Effector memory CD4-positive, alpha-beta T cell (primary cell): ENCODE measurements at places on chromosomes 5 and 9.

DNA sequence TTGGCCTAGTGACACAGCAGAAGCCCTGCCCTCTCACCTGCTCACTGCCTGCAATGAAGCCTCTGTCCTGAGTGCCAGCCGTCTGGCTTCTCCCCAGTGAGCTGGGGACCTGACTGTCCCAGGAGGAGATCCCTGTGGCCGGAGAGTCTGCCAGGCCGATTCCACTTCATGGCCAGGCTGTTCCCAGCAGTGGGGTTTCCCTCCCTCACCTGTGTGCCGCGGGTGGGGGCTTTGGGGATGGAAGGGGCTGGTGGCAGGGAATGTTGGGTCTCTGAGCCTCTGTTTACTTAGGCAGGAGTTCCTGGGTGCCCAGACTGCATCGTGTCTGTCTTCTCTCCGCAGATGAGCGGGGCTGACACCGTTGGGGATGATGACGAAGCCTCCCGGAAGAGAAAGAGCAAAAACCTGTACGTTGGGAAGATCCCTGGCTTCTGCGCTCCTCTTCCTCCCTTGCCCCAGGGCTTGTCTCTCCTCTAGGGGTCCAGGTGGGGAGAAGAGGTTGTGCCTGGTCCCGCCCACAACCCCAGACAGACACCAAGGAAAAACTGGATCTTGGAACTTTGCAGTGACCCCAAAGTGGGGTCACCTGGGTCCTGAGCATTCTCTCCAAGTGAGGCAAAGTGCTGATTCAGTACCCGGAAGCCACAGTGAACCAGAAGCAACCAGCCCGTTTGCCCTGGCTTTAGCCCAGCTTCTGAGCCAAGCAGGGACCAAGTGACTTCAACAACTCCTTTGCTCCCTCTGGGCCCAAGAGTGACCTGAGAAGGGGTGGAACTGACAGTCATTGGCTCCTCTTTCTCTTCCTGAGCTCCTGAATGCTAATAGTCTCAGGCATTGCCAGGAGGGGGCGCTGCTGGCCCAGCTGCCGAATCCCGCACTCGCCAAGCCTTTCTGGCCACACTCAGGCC is 127.7 kb downstream of the RGS3 start:
- no peak for DNase-seq

GRCh38 chr5:97043511-97043910 is 98.9 kb downstream of the LIX1 start:
- no peak for DNase-seq

DNA sequence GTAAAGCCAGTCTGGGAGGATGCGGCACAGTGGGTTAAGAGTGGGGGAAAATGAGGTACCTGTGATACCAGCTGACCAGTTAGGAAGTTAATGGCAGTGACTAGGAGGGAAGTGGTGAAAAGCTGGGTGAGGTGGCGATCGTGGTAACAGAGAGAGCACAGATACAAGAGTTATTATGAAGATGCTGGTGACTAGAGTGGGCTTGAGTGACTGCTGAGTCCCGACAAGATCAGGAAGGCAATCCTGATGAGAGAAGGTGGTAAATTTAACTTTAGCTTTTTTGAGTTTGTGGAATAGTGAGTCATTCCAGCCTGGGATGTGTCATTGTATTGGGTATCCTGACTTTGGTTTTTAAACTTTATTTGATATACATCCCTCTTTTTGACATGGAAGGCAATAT is 38.8 kb downstream of the CMYA5 start:
- DNase-seq, result no peak

GRCh38 chr5:5695266-5695665 is 272.8 kb downstream of the ICE1 start:
- DNase-seq, result no peak

GRCh38 chr9:34276772-34277171 is 52.3 kb downstream of the KIF24 start:
- no peak for DNase-seq

DNA sequence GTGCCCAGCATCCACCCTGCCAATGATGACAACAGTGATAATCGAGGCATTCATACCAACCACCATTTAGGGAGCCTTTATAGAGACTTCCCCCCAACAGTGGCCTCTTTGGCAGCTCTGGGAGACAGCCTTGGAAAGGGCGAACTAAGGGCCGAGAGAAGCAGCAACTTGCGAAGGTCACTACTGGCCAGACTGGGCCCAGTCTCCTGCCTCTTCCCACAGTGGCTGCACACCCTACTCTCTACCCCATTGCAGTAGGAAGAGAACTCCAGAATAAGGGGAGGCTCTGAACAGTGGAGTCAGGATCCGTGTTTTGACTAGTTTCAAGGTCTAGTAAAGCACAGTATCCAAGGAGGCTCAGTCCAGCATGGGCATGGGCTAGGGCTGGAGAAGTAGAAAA is 5.3 kb downstream of the LHX6 start:
- DNase-seq, result no peak

GRCh38 chr5:55344392-55344992 is 36.7 kb downstream of the MTREX start:
- DNase-seq, result peak; percentile 11

GRCh38 chr5:171593976-171594375 is 174.5 kb downstream of the FGF18 start:
- no peak for DNase-seq

DNA sequence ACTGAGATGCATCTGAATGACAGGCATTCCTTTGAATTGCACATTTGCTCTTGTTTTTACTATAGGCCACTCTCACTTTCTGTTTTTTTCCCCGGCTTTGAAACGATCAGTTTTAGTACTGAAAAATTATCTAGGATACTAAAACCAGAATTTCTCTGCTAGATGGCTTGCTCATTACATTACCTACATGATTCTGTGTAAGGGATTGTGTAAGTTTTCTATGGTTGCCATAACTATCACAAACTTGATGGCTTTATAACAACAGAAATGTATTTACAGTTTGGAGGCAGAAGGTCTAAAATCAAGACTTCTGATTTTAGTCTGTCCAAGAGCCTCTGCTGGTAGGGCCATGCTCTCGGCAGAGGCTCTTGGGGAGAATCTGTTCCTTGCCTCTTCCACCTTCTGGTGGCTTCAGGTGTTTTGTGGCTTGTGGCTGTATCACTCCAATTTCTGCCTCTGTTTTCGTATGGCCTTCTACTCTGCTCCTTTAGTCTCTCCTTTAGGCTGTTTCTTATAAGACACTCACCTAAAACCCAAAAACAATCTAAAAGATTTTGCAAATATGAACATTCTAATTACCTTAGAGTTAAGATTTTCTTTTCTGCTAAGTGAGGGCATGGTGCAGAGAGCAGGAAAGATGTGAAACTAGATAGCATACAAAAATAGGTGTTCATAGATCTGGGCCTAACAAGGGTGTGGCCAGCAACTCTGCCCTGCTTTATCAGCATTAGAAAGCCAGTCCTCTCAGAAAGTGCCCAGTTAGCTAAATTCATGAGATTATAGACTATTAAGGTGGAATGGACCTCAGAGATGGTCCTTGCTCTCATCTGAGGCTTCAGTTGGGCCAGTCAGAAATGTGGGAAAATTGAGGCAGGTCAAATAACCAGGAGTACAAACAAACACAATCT is 93.3 kb upstream of the CDKN2B start:
- DNase-seq, result no peak

DNA sequence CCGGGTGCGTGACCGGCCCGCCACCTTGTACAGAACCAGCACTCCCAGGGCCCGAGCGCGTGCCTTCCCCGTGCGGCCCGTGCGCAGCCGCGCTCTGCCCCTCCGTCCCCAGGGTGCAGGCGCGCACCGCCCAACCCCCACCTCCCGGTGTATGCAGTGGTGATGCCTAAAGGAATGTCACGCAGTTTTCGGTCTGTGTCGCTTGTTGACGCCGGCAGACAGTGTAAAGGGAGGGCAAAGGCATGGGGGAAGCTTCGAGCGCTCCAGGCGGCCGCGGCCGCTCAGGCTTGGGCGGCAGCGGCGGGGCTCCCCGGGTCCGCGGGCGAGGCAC is 1.3 kb downstream of the LRRC26 start:
- no peak for DNase-seq

- no peak for DNase-seq
Measured at GRCh38 chr9:76423216-76424177, 29.3 kb upstream of the RFK start.

DNA sequence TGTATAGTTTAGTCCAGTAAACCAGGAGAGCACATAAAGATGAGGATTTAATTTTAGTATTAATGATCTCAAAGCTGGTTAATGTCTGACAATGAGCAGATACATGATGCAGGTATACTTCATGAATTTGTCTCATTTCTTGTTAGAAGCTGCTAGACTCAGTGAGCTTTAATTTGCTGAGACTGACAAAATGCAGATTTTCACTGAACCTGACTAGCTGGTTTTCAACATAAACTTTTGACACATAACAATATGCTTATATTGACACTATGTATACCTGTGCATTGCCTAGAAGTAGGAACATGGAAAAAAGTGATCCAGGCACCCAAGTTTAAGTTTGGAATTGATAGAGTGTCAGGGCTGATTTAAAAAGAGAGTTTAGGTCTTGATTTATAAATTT is 10.8 kb downstream of the UBLCP1 start:
- no peak for DNase-seq

- DNase-seq, result no peak
Measured at GRCh38 chr5:143026380-143026779, 256.2 kb downstream of the ARHGAP26 start.

GRCh38 chr5:39006650-39007049 is 67.5 kb downstream of the RICTOR start:
- no peak for DNase-seq

- no peak for DNase-seq
Measured at GRCh38 chr5:76503929-76504328, 100.8 kb downstream of the IQGAP2 start.

DNA sequence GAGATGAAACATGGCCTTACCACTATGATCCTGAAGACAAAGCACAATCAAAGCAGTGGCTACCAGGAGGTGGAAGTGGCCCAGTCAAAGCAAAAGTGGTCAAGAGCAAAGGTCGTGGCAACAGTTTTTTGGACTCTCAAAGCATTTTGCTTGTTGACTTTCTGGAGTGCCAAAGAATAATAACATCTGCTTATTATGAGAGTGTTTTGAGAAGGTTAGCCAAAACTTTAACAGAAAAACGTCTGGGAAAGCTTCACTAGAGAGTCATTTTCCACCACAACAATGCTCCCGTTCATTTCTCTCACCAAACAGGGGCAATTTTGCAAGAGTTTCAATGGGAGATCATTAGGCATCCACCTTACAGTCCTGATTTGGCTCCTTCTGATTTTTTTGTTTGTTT is 33.6 kb upstream of the MAMDC2 start:
- no peak for DNase-seq

GRCh38 chr9:92439921-92440750 is 15.9 kb upstream of the OMD start:
- DNase-seq, result no peak

- no peak for DNase-seq
Measured at GRCh38 chr9:124602204-124602603, 95.0 kb upstream of the NR5A1 start.

GRCh38 chr9:38263532-38263931 is 129.0 kb upstream of the ALDH1B1 start:
- DNase-seq, result no peak

GRCh38 chr5:158857976-158858375 is 241.7 kb downstream of the EBF1 start:
- DNase-seq, result no peak

DNA sequence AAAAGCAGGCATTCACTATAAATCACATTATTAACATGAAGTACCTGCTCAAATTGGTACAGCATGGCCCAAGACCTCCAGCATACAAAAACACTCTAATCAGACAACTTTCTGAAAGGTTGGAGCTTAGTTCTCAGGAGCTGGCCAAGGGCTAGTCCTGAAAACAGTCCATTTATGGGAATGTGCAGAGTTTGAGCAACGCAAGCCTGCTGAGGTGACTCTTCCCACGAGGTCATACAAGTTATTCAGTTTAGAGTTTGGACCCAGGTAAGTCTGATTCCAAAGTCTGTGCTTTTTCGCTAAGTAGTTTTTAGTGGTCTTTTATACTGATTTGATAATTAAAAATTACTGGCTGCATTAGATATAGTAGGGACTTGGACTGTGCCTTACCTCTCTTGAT is 52.6 kb downstream of the AP3S1 start:
- no peak for DNase-seq

GRCh38 chr5:95863383-95863757 is 40.8 kb upstream of the GLRX start:
- DNase-seq, result no peak

DNA sequence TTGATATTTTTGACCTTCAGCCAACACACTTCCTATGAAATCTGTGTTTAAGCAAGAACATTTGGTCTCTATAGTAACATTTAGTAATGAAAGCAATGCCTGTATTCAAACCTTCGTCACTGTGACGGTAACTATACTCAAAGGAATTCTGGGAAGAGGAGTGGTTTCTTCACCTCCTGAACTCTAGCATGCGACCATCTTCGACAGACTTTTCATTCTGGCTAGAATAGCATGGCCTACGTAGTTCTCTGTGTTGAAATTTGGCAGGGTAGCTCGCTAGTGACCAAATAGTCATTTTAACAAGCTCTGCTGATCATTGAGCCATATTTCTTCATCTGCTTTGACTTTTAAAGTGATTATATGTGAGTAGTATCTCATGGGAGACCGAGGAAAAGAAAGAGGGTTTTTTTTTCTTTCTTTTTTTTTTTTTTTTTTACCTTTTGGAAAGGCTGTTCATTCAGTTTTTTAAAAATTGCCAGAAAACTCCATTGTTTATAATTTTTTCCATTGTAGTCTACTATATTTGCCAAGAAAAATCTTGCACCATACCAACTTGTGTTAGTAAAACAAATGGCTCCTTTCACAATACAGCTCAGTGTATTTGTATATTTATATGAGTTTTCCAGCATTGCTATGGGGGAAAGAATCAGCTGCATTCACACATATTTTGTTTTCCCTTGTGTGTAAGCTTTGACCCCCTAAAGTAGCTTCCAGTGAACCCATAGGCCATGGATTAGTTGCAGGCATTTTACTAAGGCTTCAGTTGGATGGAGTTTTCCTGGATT is 166.8 kb downstream of the NNT start:
- DNase-seq, result no peak

GRCh38 chr9:137136881-137137607 is 1.9 kb upstream of the GRIN1 start:
- DNase-seq, result no peak

- no peak for DNase-seq
Measured at GRCh38 chr9:130446101-130446861, 1.5 kb downstream of the ASS1 start.
